ENCODE measurements at places on chromosomes 1 and 21. TPM values are rescaled to one million over a fixed set of nuclear protein-coding genes. Genes with fewer than 3 reads are reported as not detected.

Gene PLPPR5
- total RNA-seq: not detected

Gene LRRC71
- 0.23 TPM for total RNA-seq

Gene RGS8
- total RNA-seq: not detected

Gene DPH2
- total RNA-seq: 35.4 TPM

Gene S100A6
- total RNA-seq: 2,973 TPM

Gene PDPN
- not detected for total RNA-seq

Gene RNF223
- total RNA-seq: 0.26 TPM

Gene NBPF4
- 0.15 TPM for total RNA-seq

Gene PPIH
- 60.2 TPM for total RNA-seq

Gene LCE1E
- total RNA-seq: not detected

Gene DISP3
- total RNA-seq: 0.54 TPM

Gene TCHH
- total RNA-seq: 0.30 TPM

Gene GREM2
- 0.07 TPM for total RNA-seq

Gene SLC25A24
- 20.7 TPM for total RNA-seq

Gene LRRC8C
- 7.8 TPM for total RNA-seq

Gene KLHDC7A
- 1.5 TPM for total RNA-seq

Gene CHI3L2
- 0.49 TPM for total RNA-seq

Gene ELAPOR1
- total RNA-seq: 0.46 TPM

Gene KRTAP19-1
- total RNA-seq: not detected

Gene XCL1
- total RNA-seq: not detected

Gene MYBPH
- not detected for total RNA-seq

Gene U2AF1
- 77.3 TPM for total RNA-seq

Gene KRTAP20-3
- total RNA-seq: not detected

Gene CAPN9
- total RNA-seq: not detected

Gene DVL1
- total RNA-seq: 67.1 TPM

Gene SLC9C2
- not detected for total RNA-seq

Gene CD1E
- total RNA-seq: not detected

Gene OR2M3
- not detected for total RNA-seq

Gene GNL2
- 51.0 TPM for total RNA-seq

All from A549 treated with Hydrocortisone at 1 μM for 4 hours (cell line).